Activated T-helper 17 cell treated with anti-CD3 and anti-CD28 coated beads, Interleukin-2, amount 50 U/mL, for 72 hours (primary cell): ENCODE measurements at places on chromosomes 3 and 15.

DNA sequence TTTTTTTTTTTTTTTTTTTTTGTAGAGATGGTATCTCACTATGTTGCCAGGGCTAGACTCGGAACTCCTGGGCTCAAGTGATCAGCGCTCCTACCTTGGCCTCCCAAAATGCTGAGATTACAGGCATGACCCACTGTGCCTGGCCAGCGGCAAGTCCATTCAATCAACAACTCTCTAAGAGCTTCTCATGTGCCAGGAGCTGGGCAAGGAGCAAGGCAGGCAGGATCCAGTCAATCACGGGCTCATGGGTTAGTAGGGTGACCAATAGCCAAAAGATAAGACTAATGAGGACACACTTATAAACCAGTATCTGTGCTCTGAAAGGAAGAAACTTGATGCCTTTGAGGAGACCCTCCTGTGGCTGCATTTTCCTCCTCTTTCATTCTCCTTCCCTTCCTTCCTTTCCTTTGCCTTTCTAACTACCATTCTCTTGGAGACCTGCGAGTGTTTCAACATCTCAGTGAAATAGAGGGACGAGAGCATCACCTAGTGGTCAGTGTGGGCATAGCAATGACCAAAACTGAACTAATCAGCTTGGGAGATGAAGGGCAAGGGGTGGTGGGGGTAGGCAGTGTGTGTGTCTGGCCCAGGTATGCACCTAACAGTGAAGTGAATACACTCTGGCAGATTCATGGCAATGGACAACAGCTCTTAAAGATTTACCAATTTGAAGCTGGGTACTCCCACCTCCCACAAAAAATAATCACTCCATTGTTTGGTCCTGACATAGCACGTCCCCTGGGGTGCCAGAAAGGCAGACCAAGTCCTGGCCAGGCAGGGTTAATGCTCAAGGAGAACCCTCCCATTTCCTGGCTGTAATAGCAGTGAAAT, 6.3 kb downstream of the RPP25 start:
- ATAC-seq: peak; percentile 84

DNA sequence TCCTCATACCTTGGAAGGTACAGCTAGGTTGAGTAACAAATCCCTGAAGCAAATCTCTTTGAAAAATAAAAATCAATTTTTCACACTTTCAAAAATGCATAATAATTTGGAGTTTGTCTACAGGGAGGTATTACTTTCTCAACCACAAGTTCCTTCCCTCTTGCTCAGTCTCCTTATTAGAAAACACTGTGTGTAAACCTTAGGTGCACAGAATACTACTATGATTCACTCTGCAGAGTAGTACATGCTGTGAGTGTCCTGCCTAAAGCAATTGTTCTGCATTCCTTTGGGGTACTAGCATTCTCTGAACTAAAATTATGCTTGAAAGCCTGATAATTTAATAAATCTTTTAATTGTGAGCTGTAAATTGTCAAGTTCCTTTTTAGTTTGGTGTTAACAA, 115.9 kb upstream of the EPHA3 start:
- no peak for ATAC-seq

DNA sequence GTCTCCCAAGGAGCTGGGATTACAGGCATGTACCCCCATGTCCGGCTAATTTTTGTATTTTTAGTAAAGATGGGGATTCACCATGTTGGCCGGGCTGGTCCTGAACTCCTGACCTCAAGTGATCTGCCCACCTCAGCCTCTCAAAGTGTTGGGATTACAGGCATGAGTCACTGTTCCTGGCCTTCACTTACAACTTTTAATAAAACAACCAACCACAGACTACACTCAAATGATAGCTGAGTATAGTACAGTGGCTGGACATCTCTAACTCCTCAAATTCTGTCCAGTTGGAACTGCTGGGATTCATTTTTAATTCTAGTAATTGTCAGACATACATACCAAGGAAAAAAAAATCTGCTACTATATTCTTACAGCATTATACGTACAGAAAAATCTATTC, 71.0 kb downstream of the PBRM1 start:
- ATAC-seq: no peak

DNA sequence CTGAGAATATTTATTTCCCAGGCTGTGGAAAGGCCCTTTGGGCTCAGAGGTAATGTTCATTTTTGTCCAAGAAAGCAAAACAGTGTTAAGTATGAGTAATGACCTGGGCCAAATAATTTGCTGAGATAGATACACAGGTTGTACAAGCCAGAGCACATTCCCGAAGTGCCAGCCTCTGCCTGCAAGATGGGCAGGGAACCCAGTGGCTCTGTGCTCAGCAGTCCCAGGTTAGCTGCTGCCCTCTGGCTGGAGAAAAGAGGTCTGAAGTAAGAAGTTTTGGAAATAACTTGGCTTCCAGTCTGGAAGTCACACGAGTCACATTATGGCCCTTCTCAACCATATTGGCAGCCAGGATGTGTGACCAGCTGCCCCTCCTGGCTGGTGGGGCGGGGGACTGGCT, 20.2 kb downstream of the MYZAP start:
- no peak for ATAC-seq

DNA sequence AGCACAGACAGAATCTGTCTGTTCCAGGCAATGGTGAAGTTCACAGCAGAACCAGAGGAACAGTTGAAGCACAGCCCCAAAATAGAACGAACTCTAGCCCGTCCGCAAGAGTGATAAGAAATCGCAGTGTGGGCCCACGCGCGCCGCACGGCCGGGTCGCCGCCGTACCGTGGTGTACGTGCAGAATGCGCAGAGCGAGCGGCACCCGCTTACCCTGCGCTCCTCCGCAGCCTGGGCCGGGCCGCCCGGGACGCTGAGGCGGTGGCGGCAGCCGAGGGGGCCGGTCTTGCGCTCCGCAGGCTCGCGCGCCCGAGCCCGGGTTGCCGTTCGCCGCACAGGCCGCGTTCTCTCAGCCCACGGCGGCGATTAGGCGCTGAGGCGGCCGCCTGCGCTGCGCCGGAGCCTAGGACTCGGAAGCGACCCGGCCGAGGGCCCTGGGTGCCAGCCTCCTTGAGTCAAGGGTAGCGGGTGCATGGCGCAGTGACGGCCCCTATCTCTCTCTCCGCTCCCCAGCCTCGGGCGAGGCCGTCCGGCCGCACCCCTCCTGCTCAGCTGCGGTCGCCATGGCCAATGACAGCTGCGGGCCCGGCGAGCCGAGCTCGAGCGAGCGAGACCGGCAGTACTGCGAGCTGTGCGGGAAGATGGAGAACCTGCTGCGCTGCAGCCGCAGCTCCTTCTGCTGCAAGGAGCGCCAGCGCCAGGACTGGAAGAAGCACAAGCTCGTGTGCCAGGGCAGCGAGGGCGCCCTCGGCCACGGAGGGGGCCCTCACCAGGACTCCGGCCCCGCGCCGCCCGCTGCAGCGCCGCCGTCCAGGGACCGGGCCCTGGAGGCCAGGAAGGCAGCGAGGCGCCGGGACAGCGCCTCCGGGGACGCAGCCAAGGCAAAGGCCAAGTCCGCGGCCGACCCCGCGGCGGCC, 20.5 kb downstream of the WDR73 start:
- ATAC-seq: peak; percentile 54

DNA sequence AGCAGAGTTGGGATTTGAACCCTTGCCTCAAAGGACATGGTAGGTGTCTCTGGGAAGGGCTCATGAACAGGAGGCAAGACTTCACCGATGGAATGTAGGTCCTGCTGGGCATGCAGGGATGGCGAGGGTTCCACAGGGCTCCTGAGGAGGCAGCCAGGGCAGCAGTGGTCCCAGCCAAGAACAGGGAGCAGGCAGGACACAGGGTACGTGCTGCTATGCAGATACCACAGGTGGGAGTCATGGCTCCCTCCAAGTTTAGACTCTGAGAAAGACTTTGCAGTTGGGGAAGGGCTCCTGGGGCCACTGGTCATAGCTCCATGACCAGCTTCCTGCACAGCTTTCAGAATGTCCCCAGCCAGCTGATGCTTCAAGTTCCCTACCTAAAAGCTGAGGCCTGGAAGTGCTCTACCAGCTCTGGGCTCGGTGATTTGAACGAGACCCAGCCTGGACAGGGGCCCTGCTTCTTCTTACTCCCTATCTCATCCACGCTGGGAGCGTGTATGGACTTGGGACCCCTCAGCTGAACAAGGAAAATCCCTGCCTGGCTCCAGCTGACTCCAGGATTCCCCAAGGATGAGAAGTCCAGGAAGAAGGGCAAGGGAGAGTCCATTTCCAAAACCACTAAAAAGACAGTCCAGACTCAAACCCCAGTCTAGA, 747 bp downstream of the MYL3 start:
- ATAC-seq: no peak

DNA sequence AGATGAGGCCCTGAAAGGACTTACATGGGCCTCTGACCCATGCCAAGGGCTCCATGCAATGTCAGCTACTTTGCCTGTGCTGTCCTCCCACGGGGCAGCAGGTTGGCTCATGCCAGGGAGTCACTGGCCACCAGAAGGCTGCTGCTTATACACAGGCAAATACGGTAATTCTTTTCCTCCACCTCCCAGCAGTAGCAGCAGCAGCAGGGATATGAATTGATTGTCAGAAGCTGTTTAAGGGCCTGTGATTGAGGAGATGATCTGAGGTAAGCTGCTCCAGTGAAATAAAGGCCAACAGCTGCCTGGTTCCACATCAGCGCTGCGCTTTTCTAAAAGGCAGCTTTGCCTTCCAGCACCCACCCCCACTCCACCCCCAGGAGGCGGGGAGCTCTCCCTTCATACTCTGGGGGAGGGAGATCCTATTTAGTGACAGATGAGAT, 250.5 kb downstream of the SHQ1 start:
- no peak for ATAC-seq

DNA sequence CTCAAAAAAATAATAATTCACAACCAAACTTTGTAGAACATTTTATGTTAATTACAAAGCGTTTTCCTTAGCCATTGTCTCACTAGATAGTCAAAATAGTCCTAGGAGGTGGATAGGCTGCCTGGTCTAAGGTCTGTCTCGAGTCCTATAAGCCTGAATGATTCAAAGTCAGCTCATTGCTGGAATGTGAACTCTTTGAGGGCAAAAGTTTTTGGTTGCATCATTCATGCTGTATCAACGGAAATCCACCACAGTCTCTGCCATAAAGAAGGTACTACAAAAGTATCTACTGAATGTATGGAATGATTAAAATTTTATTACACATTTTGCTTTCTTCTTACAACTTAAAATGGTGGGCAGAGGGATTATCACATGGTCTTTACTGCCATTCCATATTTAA, 387.3 kb upstream of the RARB start:
- ATAC-seq: no peak

DNA sequence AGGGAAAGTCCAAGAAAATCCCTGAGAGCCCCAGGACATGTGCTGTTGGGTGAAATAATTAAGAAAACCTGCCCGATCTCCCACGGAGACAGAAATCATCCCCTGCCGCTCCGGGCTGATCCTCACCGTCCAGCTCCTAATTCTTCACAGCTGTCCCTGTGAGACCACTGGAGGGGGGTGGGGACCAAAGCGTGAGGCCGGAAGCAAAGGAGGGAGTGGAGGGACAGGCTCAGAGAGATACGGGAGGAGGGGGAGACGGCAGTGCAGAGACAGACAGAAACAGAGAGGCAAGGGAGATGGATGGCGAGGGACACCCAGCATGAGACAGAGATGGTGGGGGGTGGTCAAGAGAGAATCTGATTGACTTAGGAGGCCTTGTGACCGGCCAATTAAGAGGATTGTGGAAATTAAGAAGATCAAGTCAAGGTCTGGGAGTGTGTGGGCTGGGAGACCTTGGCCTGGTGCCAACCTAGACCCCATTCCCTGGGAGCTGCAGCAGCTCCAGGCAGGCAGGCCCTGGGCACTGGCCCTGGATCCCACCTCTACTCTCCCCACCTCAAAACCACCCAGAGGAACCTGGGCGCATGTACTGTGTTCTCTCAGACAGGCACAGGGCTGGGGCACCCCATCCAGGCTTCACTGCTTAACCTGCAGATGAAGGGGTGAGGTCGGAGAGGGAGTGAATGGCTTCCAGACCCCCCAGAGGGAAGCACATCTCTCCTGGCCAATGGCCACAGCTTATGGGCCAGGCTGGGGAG, 113.2 kb upstream of the ALDH1A3 start:
- ATAC-seq: no peak

- ATAC-seq: no peak
Measured at GRCh38 chr3:187296911-187297310, 5.4 kb upstream of the MASP1 start.

- ATAC-seq: no peak
Measured at GRCh38 chr3:105930733-105931132, 61.9 kb upstream of the CBLB start.

DNA sequence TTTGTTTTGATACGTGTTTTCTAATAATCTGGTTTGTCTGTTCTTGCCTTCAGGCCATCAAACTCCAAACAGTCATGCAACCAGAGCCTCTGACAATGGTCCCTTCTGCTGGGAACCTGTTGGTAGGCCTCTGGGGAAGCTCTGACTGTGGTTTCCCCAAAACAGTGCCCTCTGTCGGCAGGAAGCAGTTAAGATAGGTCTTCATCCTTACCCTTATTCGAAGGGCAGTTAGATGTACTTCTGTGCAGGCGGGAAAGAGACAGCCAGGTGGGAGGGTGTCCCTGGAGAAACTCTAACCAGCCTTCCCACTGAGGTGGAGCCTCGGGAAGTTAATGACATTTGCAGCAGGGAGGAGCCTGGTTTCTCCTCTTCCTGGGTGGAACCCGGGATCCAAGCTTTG, 81.6 kb upstream of the CHMP2B start:
- ATAC-seq: no peak

- no peak for ATAC-seq
Measured at GRCh38 chr15:46450112-46450809, 815.4 kb downstream of the SQOR start.

GRCh38 chr3:40432793-40433192, 24.3 kb upstream of the RPL14 start:
- ATAC-seq: no peak

GRCh38 chr3:156163848-156164247, 43.5 kb downstream of the KCNAB1 start:
- ATAC-seq: no peak
